ENCODE measurements at places on chromosomes 4 and X.

GRCh38 chr4:125266901-125267604, 47.7 kb upstream of the FAT4 start:
- no peak for DNase-seq

DNA sequence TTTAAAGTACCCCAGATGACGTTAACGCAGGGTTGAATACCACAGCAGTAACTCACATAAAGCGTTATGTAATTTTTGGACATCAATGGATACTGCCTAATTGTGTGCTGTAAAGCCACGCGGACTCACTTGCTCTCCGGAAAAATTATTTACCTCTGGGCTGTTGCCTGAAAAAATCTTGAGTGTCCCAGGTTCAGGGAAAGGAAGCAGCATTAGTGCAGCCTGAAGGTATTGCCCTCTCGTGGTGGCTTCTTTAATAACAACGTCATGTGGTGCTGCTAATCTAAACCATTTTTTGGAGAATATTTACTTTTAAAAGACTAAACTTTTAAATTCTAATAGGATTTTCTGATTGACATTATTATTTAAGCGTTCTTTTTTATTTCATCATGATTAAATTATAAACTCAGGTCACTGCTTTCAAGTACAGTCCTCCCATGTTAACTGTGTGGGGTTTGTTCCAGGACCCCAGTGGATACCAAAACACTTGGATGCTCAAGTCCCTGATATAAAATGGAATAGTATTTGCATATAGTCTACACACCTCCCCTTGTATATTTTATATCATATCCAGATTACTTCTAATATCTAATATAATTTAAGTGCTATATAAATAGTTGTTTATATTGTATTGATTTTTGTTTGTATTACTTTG, 384.8 kb downstream of the FAM133A start:
- peak; percentile 28 for DNase-seq

- DNase-seq, result peak; percentile 38
Measured at GRCh38 chr4:114386637-114387233, 211.9 kb upstream of the UGT8 start.

GRCh38 chr4:173074501-173074946, 94.1 kb upstream of the GALNT7 start:
- DNase-seq, result peak; percentile 5

GRCh38 chrX:50889582-50889981, 21.0 kb upstream of the BMP15 start:
- no peak for DNase-seq

All from KBM-7 (cell line).